Skeletal muscle cell (primary cell): ENCODE measurements at places on chromosomes 16 and 17.

GRCh38 chr17:64357191-64357981 is 33.3 kb downstream of the PECAM1 start:
- peak; percentile 97 for DNase-seq

DNA sequence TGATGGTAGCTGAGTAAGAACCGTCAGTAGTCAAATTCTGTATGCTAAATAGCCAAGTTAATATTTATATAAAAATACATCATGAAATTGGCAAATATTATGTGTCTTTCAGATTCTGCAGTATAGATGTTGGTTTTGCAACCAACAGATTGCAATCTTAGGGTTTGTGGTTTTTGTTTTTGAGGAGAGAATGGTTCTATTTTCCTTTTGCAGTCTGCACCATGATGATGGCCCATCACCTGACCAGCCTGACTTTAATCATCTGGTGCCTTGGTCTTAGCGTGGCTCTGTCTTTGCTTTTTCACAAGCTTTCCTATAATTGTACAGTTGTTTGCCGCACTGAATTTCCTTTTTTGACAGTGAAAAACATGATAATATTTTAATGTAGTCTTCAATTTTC is 50.7 kb downstream of the NUP93 start:
- DNase-seq: no peak

DNA sequence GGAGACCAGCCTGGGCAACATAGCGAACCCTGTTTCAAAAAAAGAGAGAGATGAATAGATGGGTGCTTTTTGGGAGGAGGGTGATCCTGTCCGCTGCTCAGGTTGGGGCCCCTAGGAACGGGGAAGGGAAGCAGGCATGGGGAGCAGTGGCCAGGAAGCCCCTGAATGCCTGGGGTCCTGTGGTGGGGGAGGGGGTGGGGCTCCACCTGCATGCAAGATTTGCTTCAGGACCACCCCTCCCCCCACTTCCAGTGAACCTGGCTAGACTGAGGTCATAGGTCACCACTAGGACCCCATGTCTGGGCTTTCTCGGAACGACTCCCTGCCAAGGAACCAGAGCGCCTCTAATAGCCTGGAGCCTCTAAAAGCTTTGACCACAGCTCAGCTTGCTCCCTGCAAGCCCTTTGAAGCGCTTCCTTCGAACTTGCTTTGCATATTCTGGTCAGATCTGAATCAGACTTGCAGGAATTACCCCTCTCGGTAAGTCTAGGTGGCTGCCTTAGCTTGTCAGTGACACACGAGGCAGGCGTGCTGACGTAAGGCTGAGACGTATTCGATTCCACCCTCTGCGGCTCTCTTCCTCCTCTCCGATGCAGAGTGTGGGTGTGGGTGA is 3.7 kb downstream of the SOCS3 start:
- peak; percentile 80 for DNase-seq

- no peak for DNase-seq
Measured at GRCh38 chr16:47143677-47144558, at the start of gene NETO2. TSS of gene NETO2 (minus strand) at chr16:47143945. CDS start at chr16:47143612, 333 bp downstream.

GRCh38 chr16:8963010-8963820 is 491 bp downstream of the USP7 start:
- no peak for DNase-seq

- DNase-seq: peak; percentile 65
Measured at GRCh38 chr16:24986512-24987303, 28.5 kb downstream of the ARHGAP17 start.

- no peak for DNase-seq
Measured at GRCh38 chr17:3506054-3506453, 30.3 kb downstream of the ASPA start.

DNA sequence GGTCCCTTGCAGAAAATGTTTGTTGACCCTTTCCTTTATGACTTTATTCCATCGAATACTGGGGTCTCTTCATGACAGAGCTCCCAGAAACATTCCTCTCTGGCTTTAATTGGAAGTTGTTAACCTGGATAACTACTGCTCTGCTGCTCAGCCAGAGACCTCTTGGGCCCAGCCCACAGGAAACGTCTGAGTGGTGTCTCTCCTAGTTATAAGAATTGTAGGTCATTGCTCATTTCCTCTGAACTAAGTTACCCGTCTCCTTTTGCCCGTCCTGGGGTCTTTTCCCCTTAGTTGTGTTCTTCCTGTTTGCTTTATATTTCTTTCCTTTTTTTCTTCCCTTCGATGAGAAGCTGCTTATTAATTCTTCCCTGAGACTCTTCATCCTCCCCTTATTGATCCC is 9.0 kb downstream of the MAP2K6 start:
- no peak for DNase-seq

DNA sequence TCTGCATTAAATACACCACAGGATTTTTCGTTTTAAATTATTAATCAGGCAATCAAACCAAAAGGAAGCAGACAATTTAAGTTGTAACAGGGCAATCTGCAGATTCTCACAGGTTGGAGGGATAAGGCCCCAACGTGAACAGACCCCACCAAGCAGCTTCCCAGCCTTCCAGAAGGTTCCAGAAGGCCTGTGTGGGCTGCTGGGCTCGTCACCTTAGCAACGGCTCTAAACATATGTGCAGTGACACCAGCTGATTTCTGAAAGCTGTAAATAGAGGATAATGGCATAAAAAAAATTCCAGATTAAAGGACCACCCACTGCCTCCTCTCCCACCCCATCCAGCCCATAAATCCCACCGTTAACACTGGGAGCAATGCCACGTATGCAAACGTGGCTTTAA is 123.8 kb downstream of the ZNF778 start:
- no peak for DNase-seq

DNA sequence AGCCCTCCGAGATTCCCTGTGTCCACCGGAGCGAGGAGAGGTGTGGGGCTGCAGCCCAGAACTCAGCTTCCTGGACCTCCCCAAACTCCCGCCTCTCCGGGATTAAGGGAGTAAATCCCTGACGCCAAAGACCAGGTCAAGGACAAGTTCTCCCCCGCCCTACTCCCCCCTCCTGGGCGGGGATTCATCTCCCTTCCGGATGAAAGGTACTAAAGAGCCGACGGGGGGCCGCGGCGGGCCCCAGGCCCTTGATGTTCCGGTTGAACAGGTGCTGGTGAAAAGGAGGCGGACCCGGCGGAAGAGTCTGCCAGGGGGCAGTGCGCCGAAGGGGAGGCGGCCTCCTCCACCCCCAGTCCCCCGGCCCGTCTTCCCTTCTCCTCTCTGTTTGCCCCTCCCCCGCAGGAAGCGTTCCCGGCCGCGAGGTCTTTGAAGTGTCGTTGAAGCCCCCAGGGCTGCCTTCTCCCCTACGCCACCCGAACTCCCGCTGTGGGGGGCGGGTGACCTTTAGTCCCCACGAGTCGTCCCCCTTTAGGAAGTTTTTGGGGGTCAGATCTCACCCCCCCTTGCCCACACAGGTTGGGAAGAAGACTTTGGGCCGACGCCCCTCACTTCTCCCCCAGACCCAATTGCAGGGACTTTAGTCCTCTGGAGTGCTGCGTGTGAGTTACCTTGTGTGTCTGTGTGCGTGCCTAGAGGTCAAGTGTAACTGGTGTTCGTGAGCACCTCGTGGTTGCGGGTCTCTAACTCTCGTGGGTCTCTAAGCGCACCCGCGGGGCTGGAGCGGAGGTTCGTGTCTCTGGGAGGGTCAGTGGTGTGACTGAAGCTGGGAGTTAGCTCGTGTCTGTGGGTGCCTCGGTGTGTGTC is 1.1 kb upstream of the MLLT6 start:
- no peak for DNase-seq

- no peak for DNase-seq
Measured at GRCh38 chr16:85164838-85165516, 52.7 kb upstream of the CIBAR2 start.

GRCh38 chr17:59764292-59764741 is 56.9 kb downstream of the VMP1 start:
- DNase-seq: no peak

DNA sequence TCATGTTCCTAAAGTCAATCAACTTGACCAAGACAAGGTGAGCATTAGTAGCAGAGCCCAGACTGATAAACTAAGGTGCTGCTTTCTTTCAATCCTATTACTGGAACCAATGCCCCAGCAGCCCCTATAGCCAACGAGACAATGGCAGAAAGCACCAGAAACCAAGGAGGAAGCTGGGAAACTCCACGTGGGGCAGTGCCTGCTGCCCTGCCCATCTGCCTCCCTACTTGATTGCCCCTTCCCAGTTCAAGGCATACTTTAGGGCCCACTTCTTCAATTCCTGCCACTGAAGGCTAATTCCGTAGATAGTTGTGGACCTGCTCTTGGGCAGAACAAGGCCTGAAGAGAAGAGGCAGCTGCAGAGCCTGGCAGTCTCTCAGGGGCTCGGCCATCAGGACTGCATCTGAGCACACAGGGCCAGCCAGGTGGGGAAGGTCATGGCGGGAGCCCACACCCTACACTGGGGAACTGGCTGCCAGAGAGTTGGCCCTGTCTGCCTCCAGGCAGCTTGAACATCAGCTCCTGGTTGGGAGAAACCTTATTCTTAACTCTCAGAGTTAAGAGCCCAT is 30.9 kb downstream of the WSB1 start:
- no peak for DNase-seq

DNA sequence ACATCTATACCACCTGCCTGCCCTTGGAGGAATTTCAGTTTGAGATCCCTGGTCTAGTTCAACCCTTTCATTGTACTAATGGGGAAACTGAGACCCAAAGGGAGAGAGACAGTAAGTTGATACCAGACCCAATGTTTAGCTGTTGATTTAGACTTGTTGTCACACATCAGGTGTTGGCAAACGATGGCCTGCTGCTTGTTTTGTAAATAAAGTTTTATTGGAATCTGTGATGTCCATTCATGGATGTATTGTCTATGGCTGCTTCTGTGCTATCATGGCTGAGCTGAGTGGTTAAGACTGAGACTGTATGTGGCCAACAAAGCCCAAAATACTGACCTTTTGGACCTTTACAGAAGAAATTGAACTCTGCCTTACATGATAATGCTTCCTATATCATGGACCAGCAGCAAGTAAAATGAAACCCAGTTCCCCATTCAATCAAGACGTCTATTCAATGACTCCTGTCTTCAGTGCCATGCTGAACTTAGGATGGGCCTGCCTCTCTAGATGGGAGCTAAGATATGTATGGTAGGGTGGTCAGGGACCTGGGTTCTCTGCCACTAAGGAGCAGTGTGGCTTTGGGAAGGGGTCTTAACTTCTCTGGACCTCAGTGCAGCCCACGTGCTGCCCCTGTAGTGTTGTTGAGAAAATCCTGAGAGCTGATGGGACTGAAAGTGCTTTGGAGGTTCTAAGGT is 111.0 kb downstream of the IRX5 start:
- no peak for DNase-seq

DNA sequence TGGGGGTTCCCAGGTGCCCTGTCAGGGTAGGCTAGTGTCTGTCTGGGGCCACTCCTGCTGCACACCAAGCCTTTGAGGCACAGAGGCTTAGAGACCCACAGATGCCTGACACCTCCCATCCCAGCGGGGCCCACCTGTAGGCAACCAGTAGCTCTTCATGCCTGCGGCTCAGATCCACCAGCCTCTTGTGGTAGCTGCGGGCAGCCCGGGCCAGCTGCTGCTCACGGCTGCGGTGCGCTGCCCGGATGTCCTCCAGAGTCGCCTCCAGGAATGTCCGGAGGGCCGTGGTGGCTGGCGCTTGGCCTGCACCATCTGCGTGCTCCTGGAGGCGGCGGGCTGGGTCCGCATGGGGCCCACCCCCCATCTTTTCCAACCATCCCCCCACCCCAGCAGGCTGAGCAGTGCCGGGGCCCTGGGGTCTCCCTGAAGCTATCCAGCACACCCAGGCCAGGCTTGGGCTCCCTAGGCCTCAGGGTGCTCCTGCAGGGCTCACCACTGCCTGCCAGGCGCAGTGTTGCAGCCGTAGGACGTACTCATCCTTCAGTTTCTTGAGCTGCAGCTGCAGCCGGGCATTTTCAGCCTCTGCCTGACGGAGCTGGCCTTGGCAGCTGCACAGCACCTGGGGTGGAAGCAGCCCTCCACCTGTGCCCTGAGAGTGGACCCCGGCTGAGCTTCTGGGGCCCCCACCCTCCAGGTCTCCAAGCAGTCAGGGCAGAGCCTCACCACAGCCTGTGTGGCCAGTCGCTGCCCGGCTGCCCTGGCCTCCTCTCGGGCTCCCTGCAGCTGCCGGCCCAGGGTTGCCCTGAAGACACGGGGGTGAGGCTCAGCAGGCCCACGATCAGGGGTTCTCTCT is 1.8 kb downstream of the CCDC78 start:
- no peak for DNase-seq

- DNase-seq: no peak
Measured at GRCh38 chr16:68069511-68070248, 15.5 kb upstream of the NFATC3 start.

- no peak for DNase-seq
Measured at GRCh38 chr16:8887431-8887765, 5.2 kb downstream of the LITAFD start.

GRCh38 chr16:20844054-20844453 is 37.7 kb downstream of the REXO5 start:
- no peak for DNase-seq

- DNase-seq: no peak
Measured at GRCh38 chr16:78452025-78452555, 352.6 kb downstream of the WWOX start.

- DNase-seq: no peak
Measured at GRCh38 chr17:40019140-40019991, 4.1 kb downstream of the CSF3 start.

DNA sequence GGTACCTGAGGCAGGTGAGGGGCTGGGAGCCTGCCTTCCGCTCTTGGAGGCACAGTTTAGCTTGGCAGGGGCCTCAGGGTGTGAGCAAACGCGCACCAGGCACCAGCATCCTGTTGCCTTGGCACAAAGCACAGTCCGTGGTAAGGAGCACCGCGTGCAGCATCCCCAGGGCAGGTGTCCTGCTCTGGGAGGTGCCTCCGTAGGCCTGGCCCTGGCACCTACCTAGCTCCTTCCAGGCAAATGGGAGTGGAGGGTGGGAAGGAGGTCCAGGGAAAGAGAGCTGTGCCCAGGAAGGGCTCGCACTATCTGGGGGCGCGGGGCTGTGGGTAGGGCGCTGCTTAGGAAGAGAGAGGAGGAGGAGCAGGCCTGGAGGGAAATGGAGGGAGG is 3.1 kb upstream of the GSE1 start:
- DNase-seq: no peak

GRCh38 chr17:70060415-70060814 is 14.6 kb upstream of the KCNJ16 start:
- DNase-seq: no peak
